ENCODE measurements at places on chromosomes 7 and 10. TPM values are rescaled to one million over a fixed set of nuclear protein-coding genes. Genes with fewer than 3 reads are reported as not detected.
A peak's percentile ranks its signal among the peaks of the same experiment; 100 is the strongest.

DNA sequence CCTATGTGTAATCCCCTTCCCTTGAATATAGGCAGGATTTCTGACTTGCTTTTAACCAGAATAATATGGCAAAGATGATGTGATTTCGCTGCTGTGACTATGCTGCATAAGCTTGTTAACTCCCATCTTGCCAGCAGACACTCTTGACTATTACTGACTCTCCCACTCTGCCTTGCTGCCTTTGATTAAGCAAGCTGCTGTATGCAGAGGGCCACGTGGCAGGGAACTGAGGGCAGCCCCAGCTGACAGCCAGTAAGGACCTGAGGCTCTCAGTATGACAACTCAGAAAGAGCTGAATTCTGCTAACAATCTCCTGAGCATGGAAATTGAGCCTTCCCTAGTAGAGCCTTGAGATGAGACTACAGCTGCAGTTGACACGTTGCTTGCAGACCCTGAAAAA, 279.4 kb upstream of the CACNA2D1 start:
- DNase-seq, result no peak

GRCh38 chr7:38027884-38028455, 107.5 kb downstream of the EPDR1 start:
- no peak for DNase-seq

DNA sequence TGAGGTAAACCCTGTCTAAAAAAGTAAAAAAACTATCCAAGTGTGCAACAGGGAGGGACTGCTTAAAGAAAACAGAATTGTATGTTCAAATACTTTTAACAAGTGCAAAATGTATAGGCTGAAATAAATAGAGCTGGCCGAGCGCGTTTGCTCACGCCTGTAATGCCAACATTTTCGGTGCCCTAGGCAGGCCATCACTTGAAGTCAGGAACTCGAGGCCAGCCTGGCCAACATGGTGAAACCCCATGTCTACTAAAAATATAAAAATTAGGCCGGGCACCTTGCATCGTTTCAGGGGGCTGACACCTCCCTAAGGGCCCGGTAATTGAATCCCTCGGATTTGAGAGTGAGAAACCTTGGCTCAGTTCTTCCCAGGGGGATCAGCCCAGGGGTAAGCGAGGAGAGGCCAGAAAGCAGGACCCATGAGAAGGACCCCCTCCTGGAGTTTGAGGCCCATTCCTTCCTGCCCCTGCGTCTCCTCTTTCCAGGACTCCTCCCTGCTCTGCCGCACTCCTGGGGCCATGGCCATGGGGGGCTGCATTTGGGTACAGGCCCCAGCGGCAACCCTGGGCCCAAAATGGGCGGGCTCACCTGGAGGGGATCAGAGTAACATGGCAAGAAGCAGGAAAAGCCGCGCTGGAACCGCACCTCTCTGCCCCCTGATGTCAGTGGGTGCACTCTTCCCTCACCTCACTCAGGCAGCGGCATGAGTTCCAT, 75.5 kb upstream of the TMEM248 start:
- DNase-seq, result peak; percentile 15

DNA sequence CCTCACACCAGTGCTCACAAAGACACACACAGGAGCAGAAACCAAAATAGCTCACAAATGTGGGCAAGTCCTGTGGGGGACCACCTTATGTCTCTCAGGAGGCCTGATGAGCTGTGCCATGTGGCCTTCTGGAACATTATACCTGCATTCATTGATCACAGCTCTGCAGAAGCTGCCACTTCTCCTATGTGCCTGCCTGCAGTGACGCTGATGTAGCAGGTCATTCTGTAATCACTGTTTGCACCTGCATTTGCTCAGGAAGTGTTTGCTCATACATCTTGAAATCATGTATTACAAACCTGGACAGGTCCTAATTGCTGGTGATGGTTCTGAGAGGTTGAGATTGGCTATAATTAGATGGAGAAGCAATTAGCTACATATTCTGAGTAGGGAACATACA, 310.2 kb downstream of the AUTS2 start:
- no peak for DNase-seq

GRCh38 chr7:115574681-115575291, 455.8 kb downstream of the TFEC start:
- DNase-seq, result no peak

DNA sequence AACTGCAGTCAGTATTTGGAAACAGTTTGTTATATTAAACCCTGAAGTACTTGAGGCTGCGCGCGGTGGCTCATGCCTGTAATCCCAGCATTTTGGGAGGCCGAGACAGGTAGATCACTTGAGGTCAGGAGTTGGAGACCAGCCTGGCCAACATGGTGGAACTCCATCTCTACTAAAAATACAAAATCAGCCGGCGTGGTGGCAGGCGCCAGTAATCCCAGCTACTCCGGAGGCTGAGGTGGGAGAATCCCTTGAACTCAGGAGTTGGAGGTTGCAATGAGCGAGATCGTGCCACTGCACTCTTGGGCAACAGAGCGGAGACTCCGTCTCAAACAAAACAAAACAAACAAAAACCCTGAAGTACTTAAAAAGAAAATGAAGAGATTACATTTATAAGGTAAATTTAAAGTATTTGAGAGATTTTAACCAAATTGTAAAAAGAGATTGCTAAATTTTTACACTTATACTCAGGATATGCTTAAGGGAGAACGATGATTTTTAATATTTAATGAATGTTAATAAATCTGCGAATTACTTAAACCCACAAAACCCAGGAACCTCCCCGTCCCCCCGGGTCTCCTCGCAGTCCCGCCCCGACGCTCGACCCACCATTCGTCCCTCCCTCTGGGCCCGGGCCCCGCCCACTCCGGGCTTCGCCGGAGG, 425 bp upstream of the MTG1 start:
- DNase-seq, result no peak

- DNase-seq, result no peak
Observed at GRCh38 chr7:2081526-2082135, 151.1 kb downstream of the MAD1L1 start.

DNA sequence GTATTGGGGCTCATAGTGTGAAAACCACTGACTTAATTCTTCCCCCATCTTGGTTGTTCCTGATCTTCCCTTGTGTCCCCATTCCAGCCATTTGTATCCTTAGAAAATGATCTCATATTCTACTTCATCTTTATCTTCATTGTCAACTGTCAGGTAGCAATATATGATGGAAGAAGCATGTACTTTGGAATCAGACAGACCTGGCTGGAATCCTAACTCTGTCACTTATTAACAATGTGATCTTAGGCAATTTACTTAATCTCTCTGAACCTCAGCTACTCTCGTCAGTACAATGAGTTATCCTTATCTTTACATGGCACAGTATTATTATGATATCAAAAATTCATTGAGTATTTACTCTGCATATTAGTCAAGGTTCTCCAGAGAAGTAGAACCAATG, 10.1 kb downstream of the CFTR start:
- no peak for DNase-seq

- no peak for DNase-seq
Observed at GRCh38 chr7:111394891-111395290, 167.4 kb downstream of the IMMP2L start.

DNA sequence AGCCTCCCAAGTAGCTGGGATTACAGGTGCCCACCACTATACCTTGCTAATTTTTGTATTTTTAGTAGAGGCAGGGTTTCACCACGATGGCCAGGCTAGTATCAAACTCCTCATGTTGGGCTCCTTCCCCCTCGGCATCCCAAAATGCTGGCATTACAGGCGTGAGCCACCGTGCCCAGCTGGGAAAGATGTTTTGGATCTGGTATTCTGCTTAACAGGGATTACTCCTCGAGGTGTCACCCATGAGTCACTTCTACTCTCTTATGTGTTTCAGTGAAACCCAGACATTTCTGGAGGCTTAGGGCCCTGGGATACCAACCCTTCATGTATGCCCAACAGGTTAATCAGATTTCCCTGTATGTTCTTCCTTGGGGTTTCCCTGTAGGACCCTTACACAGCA, 11.8 kb upstream of the OPN4 start:
- no peak for DNase-seq

Gene LRIT1
- total RNA-seq, result not detected

Gene GDF2
- not detected for total RNA-seq

Gene C10orf105
- total RNA-seq, result not detected
